ENCODE measurements at places on chromosomes 16 and 17. TPM values are rescaled to one million over a fixed set of nuclear protein-coding genes. Genes with fewer than 3 reads are reported as not detected.
A peak's percentile ranks its signal among the peaks of the same experiment; 100 is the strongest.

GRCh38 chr16:5036228-5037156 is 2.8 kb upstream of the NAGPA start:
- DNase-seq, result no peak

DNA sequence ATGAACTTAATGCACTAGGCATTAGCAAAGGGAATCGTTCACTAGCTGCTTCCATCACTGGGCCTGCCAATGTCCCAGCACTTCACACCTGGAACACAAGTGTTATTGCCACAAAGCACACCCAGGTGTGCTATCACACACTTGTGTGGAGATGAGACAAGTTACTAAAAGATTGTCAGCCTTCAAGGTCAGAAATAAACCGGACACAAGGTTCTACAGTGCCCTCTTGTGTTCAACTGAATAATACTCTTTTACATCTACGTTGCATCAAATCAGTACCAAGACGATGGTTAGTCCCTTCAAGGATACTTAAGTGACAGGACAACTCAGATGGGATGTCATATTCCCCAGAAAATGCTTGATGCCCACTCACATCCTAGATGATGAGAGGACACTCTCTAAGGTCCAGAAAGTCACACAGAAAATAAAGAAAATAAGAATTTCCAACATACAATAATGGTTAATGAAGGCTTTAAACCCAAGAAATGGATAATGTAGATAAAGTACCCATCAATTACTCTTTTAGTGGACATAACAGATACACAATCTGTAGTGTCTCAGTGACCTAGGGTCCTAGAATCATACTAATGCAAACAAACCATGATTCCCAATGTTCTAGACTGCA is 16.4 kb upstream of the GLG1 start:
- no peak for DNase-seq

GRCh38 chr16:19288872-19289799 is 3.6 kb downstream of the CLEC19A start:
- DNase-seq, result no peak

DNA sequence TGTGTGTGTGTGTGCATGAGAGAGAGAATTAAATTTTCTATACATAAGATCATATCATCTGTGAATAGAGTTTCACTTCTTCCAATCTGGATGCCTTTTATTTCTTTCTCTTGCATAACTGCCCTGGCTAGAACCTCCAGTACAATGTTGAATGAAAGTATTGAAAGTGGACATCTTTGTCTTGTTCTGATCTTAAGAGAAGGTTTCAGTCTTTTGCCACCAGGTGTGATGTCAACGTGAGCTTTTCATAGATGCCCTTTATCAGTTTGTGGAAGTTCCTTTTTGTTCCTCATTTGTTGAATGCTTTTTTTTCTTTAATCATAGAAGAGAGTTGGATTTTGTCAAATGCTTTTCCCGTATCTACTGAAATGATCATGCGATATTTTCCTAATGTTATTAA is 63.3 kb downstream of the RNF213 start:
- no peak for DNase-seq

GRCh38 chr17:57493625-57494024 is 237.3 kb downstream of the MSI2 start:
- no peak for DNase-seq

- DNase-seq, result no peak
Measured at GRCh38 chr16:29968205-29968604, 5.5 kb upstream of the TAOK2 start.

- DNase-seq, result no peak
Measured at GRCh38 chr17:66957951-66958579, 6.4 kb upstream of the CACNG4 start.

- DNase-seq, result peak; percentile 22
Measured at GRCh38 chr16:89737341-89738071, 16.2 kb downstream of the ZNF276 start.

DNA sequence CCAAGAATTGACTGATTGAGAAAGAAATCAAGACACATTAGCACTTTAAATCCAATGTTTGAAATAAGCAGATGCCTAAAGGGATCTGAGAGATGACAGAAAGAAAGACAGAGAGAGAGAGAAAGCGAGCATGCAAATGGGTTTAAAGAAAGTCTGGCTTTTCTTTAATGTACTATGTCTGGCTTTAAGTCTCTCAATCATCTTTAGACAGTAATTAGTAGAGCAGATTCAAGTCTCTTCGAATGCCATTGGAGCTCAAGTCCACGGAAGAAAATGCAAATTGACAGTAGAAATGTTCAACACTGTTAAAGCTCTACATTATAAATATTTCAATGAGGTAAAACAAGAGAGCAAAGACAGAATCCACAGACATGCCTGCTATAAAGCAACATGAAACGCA is 1480.2 kb upstream of the CDH8 start:
- no peak for DNase-seq

DNA sequence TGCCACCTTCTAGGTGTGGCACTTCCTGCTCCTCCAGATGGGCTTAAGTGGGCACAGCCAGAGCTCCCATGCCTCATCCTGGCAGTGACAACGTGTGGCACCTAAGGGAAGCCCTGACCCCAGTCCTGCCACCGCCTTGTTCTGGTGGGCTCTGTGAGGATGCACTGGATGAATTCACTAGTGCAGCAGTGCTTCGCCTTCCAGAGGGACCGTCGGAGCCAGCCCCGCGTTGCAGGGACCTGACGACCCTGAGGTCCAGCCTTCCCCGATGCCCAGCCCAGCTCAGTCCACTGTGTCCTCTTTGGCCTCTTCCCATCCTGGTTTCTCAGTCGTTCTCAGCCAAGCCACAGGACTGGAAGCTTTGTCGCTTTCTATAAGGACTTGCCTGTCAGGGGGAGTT is 399.8 kb downstream of the SEC14L1 start:
- DNase-seq, result no peak

GRCh38 chr17:1203111-1203966 is 23.6 kb upstream of the ABR start:
- DNase-seq, result peak; percentile 55

DNA sequence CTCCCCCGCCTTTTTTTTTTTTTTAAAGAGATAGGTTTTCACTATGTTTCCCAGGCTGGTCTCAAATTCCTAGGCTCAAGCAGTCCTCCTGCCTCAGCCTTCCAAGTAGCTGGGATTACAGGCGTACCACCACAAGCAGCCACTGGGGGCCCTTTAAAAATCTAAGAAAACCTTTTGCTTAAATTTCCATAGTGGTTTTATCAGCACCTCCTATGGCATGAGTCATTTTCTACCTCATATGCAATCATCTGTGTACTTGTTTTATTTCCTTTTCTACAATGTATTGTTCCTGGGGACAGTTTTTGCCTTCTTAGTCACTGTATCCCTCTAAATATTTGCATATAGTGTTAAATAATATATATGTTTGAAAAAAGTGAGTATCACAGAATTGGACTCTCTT is 29.2 kb downstream of the GNA13 start:
- peak; percentile 65 for DNase-seq

GRCh38 chr16:80894091-80894490 is 89.7 kb upstream of the CDYL2 start:
- DNase-seq, result no peak

- DNase-seq, result peak; percentile 33
Measured at GRCh38 chr17:48483471-48484131, 47.2 kb downstream of the HOXB1 start.

DNA sequence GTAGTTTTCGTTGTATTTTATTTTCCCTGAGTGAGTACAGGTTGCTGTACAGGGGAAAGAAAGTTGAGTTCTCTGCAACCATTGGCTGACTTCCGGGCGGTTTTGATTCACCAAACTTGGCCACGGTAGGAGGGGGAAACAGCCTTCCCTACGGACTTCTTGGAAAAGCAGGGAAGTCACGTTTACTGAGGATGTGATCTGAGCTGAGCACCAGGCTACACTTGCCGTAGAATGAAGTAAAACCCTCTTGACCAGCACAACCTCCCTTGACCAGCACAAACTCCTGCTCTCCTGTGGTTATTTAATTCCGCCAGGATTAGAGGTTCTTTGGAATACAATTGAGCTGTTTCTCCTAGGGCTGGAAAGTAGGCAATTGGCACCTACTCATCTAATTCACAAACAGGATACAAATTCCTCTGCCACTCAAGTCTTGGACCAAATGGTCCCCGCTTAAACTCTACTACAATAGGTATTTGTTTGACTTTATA is 242.0 kb upstream of the RBFOX1 start:
- DNase-seq, result no peak

DNA sequence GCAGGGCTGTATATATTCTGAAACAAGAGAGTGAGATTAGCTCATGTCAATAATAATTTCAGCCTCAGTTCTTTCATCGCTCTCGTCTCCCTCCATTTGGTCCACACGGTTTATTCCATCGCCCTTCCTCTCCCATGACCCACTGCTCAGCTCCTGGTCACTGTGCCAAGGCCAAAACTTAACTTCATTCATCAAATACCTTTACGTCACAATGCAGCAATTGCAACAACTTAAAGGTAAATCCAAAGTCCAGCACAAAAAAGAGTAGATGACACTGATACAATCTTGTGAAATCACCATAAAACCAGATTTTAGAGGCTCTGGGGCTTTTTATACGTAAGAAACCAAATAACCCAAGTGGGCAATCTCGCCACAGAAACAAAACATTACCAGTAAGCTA is 72.0 kb downstream of the ANKRD11 start:
- DNase-seq, result no peak

GRCh38 chr17:81218459-81218858 is 4.3 kb downstream of the CEP131 start:
- DNase-seq, result no peak

GRCh38 chr17:20072692-20072992 is 63.5 kb downstream of the SPECC1 start:
- DNase-seq, result no peak

The EPN3 gene
- not detected for total RNA-seq

The PRSS27 gene
- 8.8 TPM for total RNA-seq

The LGALS9 gene
- total RNA-seq, result 46.3 TPM

The PRR35 gene
- 0.10 TPM for total RNA-seq

The KRT20 gene
- total RNA-seq, result not detected

The OTOA gene
- 0.58 TPM for total RNA-seq

The IGFALS gene
- total RNA-seq, result 0.14 TPM

The MYADML2 gene
- not detected for total RNA-seq
